RCC 7860 (cell line): ENCODE measurements at places on chromosomes 5 and 9.

DNA sequence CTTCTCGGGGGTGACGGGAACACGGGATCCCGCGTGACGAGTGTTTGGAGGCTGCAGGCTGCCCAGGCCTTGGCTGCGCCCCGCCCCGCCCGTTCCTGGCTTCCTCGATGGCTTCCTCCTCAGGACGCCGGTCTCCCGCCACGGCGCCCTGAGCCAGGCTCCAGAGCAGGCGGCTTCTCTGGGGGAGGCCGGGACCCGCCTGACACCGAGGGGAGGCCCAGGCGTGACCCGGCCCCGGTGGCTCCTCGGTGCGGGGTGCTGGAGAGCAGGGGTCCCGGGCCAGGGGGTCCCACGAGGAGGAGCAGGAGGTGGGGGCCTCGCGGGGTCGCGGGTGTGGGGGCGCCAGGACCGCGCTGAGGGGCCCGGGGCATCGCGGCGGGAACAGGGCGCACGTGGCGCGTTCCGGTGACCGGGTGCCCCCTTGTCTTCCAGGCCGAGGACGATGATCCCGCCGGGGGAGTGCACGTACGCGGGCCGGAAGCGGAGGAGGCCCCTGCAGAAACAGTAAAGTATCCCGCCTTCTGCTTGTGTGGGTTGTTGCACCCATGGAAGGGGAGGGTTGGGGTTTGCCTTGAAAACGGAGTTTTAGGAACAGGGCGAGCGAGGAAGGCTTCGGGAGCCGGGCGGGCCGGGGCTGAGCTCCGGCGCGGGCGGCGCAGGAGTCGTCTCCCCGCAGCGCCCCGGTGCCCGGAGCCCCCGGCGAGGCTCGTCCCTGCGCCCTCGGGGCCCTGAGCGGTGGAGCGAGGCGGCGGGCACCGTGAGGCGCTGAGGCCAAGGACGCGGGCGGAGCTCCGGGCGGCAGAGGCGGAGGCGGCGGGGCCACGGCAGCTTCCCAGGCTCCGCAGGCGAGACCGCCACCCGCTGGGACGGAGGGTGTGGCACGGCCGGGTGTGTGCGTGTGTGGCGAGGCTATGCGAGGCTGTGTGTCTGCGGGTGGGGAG, 22.2 kb downstream of the AHRR start:
- DNase-seq: no peak

- no peak for DNase-seq
These were observed 205.2 kb downstream of the PIK3R1 start for GRCh38 chr5:68420476-68421344.

DNA sequence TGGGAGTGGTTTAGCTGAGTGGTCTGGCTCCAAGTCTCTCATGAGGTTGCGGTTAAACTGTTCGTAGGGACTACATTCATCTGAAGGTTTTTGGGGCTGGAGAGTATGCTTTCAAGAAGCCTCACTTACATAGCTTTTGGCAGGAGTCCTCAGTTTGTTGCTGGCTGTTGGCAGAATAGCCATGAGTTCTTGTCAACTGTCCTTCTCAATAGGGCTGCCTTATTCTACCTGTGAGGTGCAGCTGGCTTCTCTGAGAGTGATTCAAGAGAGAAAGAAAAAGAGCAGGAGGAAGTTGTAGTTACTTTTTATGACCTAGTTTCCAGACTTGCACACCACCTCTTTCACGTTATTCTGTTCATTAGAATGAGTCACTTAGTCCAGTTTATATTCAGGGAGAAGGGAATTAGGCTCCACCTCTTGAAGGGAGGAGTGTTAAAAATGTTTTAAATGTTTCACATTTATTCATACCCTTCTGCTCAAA, 33.2 kb downstream of the YTHDC2 start:
- DNase-seq: no peak

DNA sequence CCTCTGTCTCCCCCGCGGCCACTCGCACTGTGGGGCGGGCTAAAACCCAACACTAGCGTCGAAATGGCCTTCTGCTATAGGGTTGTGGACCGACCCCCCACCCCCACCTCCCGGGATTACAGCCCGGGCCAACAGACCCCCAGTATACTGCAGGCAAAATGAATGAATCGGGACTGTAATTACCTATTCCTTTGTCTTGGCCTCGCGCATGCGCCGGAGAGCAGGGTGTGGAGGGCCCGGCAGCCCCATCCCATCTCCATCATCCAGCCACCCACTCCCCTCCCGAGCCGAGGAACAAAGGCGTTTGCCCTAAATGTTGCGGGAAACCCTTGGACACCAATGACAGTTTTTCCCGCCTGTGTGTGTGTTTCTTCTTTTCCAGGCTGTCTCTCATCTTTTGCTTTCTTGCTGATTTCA, 1.6 kb downstream of the BASP1 start:
- no peak for DNase-seq

DNA sequence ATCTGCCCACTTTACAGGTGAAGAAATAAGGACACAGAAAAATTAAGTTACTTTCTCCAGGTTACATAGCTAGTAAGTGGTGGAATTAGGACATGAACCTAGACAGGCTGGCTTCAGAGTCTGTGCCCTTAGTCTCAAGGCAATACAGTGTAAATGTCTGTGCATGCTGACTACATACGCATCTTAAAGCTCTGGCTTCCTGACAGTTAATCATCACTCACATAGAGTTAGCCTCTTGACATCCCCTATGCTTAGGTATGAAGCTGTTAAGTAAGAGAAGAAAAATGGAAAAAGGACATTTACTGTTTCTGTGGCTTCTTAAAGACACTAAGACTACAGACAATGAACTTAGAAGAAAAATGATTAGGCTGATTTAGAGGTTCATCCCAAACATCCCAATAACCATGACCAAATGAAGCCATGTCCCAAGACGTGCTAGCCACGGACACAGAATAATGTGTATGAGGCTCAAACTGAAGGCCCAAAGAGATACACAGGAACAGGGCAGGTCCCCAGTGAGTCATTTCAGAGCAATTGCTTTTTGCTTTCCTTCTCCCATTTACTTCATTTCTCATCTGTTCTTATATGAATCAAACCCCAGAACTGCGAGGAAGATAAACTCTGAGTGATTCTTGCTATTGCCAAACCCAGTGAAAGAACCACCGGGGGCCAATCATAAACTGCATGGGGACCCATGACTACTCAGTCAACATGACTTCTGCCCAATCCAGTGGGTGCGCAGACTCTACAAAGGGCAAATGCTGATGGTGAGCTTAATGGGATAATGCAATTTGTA, 100.0 kb upstream of the IFNK start:
- no peak for DNase-seq

DNA sequence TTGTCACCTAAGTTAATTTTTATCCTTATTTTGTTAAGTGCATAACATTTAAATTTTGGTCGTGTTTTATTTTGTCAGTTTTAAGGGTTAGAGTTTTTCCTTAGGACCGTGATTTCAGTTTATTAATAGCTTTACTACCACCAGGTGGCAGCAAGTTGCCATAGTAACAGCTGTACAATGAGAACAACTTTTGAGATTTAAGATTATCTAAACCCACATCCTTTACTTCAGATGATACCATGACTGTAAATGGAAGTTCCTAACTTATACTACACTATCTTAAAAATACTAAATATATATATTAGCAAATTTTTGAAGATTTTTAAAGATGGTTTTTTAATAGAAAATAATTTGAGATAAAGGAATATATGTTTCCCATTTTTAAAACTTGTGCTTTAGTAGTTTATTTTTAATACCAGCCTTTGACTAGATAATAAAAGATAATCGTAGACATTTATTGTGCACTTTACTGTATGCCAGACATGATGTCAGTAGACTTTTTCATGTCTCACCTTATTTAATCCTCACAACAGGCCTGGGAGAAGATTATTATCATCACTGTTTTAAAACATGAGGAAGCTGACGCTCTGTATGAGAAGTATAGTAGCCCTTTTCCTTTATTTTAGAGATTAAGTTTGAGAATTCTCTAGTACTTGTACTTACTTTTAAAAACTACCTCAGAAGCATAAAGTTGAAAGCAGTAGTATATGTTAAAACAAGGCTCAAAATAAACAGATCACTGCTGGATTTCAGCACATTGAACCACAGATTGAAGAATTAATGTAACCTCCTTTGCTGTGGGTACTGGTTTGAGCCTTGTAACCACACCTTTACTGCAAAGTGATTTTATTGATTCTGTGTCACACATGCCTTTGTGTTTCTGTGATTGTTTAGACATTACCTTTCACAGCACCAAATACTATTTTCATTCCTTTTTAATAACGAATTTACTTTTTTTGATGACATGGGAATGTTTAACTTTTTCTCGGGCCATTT, 27.5 kb downstream of the SREK1 start:
- DNase-seq: peak; percentile 48

DNA sequence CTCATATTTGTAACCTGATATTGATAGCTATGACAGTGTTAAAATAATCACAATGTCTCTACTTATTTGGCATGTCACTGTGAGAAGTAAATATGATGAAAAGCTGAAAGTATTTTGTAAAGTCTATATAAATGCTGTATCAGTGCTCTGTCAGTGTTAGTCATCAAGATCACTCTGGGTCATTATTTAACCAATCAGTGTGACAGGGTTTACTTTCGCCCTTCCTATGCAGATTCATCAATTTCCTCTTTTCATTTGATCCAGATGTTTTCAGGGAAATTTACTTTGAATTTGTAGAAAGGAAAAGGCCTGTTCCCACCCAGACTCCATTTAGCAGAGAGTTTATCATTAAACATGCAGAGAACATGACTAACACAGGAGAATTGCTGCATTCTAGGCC, 9.9 kb upstream of the PCSK5 start:
- DNase-seq: peak; percentile 64

GRCh38 chr9:94950579-94951323, 224.3 kb downstream of the AOPEP start:
- DNase-seq: no peak

GRCh38 chr5:39200081-39200480, 19.3 kb downstream of the FYB1 start:
- no peak for DNase-seq

- DNase-seq: no peak
These were observed 8.2 kb upstream of the EPB41L4B start for GRCh38 chr9:109328978-109329637.

- no peak for DNase-seq
These were observed 66.0 kb upstream of the GNA14 start for GRCh38 chr9:77714077-77714549.

DNA sequence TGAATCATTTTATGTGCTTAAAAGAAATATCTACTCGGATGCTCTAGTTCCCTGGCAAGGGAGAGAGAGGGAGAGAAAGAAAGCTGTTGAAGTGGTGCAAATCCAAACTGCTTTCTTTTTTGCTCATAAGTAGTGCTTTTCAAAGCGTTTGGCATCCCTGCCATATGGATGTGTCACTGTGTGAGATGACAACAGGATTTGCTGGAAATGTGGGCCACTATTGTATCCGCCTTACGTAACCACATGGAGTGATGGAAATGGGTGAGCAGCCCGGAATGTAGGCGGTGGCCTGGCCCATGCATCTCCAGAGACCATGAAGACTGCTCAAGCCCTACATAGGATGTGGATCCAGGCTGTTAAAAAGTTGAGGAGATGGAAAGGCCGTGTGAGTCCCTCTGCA, 30.8 kb downstream of the TJP2 start:
- DNase-seq: peak; percentile 21

DNA sequence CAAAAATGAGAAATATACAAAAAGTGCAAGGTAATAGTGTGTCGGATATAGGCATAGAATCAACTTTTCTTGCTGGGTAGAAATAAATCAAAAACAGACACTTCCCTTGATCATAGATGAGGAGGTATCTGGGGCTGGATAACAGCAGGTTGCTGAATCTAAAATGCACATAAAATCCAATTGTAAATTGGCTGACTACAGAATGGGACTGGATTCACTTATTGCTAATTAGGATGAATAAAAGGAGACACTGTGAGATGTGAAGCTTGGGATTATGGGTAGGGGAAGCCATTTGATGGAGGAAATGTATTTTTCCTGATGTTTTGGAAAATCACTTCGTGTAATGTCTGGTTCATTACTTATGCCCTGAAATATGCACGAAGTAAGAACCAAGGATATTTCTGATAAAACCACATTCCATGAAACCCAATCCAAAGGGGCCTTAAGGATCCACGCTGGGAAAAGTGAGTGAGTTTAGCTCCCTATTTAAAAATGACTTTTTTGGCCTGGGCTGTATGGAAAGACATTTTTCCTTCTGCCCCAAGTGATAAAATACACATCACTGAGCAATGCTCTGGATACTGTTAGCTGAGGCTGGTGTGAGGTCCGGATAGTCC, 136.1 kb downstream of the MARCHF11 start:
- DNase-seq: no peak

DNA sequence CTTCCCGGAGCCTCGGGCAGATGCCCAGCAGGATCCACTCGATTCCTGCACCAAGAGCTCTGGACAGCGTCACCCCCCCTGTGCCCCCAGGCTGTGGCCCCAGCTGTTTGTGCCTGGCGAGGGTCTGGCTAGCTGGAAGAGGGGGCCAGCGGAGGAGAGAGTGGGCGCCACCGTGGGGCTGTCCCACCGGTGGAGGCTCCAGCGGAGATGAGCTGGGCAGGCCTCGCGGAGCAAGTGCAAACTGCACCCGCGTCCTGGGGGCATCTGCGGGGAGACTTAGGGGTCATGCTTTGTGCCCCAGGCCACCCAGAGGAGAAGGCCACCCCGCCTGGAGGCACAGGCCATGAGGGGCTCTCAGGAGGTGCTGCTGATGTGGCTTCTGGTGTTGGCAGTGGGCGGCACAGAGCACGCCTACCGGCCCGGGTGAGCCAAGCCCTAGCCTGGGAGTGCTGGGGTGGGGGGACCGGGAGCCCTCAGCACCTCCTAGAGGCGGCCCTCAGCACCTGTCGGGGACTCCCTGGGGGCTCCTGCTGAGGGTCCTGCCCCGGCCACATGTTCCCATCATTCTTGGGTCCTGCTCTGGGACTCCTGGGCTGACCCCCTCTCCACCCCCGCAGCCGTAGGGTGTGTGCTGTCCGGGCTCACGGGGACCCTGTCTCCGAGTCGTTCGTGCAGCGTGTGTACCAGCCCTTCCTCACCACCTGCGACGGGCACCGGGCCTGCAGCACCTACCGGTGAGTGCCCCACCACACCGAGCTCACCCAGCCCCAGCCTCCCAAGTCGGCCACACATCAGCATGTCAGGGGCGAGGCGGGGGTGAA, 5.4 kb downstream of the EGFL7 start:
- no peak for DNase-seq

DNA sequence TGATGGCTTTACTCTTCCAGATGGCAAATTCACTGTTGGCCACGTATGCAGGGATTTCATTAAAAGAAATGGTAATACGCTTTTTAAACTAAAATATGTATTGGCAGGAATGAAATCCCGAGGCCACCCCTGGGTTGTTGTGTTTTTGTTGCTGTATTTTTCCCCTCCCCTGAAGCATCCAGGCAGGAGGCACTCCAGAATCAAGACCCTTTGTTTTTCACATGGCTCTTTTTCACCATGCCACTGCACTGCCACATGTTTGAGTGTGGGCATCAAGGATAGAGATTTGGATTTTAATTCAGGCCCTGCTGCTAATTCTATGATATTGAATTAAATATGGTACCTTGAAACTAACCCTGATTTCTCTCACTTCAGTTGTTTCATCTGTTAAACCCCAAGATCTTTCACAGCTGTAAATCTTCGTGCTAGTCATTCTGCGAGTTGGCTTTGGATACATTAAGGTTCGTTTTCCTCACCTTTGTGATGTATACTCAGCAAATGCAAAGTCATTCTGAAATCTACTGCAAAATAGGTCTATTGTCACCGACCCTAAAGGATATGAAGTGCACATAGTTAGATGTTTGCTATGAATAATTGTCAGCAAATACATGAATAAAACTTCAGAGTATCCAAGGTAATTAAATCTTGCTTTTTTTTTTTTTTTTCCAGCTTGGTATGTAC, 533.4 kb downstream of the PTPRD start:
- DNase-seq: no peak
